ENCODE measurements at places on chromosomes 12 and 14. TPM values are rescaled to one million over a fixed set of nuclear protein-coding genes. Genes with fewer than 3 reads are reported as not detected.

Gene C1QL4
- not detected for polyA plus RNA-seq

Gene ADCK1
- polyA plus RNA-seq = 3.9 TPM

Gene OR4M1
- not detected for polyA plus RNA-seq

Gene TEX52
- not detected for polyA plus RNA-seq

Gene RAD9B
- 0.80 TPM for polyA plus RNA-seq

Gene SLC48A1
- polyA plus RNA-seq = 24.1 TPM

Gene GYS2
- polyA plus RNA-seq = not detected

Gene VAMP1
- 11.9 TPM for polyA plus RNA-seq

Gene MANSC4
- 0.25 TPM for polyA plus RNA-seq

Gene LIN7A
- 2.6 TPM for polyA plus RNA-seq

Gene MUCL1
- 0.58 TPM for polyA plus RNA-seq

Gene TMPRSS12
- not detected for polyA plus RNA-seq

Gene SERPINA10
- not detected for polyA plus RNA-seq

Gene KLRC1
- 0.73 TPM for polyA plus RNA-seq

Gene OR6C3
- polyA plus RNA-seq = not detected

Gene PRIMA1
- 11.5 TPM for polyA plus RNA-seq

Gene LRRIQ1
- polyA plus RNA-seq = 0.48 TPM

Gene MYO1A
- 0.08 TPM for polyA plus RNA-seq

Gene LRRC10
- not detected for polyA plus RNA-seq

Gene DHRS2
- polyA plus RNA-seq = 12.5 TPM

All from ovary (tissue), 10 donors.